Activated T-cell treated with anti-CD3 and anti-CD28 coated beads for 4 hours (primary cell): ENCODE measurements at places on chromosomes 3 and 15.

DNA sequence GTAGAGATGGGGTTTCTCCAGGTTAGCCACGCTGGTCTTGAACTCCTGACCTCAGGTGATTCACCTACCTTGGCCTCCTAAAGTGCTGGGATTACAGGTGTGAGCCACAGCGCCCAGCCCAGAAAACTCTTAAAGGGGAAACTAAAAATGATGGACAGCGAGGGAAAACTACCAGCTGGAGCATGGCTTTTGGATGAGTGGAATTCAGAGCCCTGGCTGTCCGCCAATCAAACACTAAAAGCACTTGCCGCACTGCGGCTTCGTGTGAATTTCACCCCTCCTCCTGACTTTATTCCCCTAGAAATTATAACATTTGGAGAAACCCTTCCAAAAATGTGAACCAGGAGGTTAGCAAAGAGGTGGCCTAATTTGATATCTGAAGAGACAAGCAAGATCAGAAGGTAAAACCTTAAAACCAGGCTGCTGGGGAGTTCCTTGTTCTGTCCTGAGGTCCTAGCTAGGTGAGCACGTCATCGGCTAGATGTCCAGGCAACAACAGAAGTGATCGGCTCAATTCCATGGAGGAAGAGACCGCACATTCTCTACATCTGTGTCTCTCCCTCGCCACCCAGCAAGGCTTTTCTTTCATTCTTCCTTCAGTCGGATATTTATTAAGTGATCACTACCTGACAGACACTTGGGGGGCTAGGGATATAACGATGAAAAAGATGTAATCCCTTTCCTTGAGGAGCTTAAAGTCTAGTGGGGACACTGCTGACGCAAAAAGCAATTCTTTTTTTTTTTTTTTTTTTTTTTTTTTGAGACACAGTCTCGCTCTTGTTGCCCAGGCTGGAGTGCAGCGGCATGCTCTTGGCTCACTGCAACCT, 1.7 kb downstream of the TM4SF19 start:
- no peak for DNase-seq

DNA sequence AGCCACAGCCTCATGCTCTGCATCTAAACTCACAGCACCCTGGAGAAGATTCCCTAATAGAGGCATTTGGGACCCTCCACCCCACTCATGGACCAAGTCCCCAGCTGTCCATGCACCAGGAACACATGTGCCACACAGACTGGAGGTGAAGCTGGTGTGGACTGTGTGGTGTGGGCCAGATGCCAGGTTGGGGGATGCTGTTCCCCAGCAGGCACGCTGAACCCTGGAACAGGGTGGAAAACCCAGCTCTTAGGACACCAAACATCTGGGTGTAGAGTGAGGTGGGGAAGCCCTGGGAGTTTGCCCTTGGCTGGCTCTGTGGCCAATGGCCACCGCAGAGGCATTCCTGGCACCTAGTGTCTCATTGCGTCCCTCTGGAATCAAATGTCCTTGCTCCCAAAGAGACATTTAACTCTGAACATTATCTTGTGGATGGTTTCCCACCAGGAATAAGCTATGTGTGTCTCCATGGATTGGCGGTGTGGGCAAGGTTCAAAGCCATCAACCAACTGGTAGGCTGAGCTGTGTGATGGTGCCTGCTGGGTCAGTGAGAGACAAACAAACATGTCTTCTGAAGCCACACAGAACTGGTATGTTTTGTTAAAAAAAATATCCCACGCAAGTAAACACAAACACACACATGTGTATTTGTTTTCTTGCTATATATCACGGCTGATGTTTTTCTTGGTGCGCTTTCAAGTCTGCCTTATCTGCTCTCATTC, 65.0 kb downstream of the EXOG start:
- DNase-seq = no peak

DNA sequence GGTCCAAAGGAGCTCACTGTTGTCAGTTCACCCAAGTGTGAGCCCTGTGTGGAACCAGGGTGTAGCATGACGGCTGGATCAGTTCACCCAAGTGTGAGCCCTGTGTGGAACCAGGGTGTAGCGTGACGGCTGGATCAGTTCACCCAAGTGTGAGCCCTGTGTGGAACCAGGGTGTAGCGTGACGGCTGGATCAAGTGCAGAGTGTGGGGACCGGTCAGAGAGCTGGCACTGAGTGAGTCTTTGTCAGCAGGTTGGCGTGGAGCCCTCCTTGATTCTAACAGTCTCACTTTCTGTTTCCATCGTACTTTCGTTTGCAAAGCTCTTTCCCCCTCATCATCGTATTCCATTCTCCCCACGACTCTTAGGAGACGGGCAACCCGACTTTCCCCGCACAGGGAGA, 57.9 kb upstream of the DLG1 start:
- DNase-seq = no peak

DNA sequence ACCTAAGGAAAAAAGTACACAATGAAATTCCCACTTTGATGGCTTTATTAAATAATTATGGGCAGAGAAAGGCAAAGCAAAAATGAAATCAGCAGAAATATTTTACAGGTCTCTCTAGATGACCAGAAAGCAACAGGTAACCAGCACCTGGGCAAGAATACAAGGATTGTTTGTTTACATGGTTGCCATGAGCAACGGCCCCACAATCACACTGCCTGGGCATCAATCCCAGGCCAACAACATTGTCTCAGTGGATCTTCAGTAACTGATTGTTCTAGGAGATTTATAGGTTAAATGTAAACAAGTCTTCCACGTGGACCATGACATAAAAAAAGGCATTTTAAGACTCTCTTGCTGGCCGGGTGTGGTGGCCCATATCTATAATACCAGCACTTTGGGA, 82.6 kb downstream of the PDZRN3 start:
- no peak for DNase-seq

DNA sequence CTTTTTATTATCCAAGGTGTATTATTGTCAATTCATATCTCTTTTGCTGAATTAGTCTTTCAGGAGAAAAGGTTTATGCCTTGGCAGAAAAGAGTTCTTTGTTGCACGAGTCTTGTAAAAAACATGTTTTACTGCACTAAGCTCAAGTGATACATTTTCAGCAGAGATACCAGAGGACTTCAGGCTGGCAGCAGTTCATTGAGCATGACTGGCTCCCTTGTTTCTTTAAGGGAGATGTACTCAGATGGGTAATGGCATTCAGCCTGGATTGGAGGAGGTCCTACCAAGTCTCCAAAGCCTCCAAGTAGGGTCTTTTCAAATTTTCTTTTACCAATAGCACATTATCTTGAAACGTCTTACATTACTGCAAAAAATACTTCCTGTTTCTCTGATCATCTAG, 400.1 kb downstream of the NSUN3 start:
- DNase-seq = no peak

DNA sequence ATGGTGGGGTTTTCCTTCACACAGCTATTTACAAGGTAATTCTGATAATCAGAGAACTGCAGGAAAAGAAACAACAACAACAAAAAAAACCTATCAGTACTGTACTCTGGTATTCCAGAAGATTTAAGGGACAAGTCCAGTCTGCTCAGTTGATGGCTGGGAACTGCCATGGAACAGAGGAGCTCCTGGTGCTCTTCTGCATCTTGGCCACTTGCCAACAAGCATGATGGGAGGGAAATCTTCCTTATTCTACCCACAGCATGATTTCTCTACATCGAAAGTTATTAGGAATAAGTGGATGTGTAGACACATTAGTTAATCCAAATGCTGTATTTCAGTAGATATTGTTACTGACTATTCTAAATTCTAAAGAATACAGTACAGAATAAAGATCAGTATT, 51.7 kb downstream of the RASGRP1 start:
- no peak for DNase-seq

DNA sequence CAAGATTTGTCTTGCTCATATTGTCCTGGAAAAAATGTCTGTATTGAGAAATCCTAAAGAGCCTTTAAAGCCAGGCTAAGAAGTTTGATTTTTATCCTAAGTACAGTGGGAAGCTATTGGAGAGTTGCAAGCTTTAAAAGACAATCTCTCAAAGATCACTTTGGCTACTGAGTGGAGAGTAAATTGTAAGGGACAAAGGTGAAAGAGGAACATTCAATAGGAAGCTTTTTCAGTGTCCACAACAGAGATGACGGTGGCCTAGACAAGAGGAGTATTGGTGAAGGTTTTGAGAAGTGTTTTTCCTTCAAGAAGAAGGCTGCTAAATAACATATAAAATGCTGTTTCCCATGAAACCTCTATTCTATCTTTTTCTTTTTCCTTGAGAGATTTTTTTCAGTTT, 249.5 kb upstream of the IL12A start:
- no peak for DNase-seq

DNA sequence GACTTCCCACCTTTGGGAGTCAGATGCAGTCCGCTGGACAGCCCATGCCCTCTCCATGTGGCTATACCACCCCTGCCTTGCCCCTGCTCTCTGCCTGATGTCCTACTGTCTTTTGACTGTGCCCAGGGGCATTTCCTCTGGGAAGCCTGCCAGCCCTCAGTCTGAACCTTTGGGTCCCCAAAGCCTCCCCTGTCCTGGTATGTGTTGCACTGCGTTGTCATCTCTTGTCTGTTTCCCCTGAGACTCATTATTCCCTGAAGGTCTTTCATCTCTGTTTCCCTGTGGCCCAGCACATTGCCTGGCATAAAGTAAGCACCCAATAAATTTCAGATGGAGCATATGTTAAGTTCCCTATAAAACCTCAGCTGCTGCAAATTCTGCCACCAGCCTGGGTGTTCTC, 236.6 kb upstream of the CTDSPL start:
- DNase-seq = no peak
